Progenitor cell of endocrine pancreas (in vitro differentiated cells): ENCODE measurements at places on chromosomes 7 and 10. TPM values are rescaled to one million over a fixed set of nuclear protein-coding genes. Genes with fewer than 3 reads are reported as not detected.

DNA sequence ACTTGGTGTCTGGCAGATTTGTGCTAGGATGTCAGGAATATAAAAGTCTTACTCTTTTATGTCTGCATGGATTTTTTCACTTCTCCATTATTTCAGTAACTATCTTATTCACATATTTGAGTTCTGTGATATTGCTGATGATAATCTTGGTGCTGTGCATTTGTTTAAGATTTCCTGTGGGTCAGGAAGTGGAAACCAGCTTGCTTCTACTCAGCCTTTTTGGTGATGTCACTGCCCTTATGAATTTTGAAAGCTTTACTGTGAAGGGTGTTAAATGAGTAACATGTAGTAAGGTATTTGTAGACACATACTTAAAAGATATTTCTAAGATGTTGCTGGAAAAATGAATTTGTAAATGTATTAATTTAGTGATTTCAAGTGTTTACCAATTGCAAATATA, 69.5 kb upstream of the VOPP1 start:
- no peak for DNase-seq

- no peak for DNase-seq
These were observed 12.1 kb upstream of the TRUB1 start for GRCh38 chr10:114925587-114926586.

Gene SFRP5
- 73.1 and 81.0 TPM in 2 replicates for total RNA-seq

- no peak for DNase-seq
These were observed 108.7 kb upstream of the GLI3 start for GRCh38 chr7:42345478-42346299.

DNA sequence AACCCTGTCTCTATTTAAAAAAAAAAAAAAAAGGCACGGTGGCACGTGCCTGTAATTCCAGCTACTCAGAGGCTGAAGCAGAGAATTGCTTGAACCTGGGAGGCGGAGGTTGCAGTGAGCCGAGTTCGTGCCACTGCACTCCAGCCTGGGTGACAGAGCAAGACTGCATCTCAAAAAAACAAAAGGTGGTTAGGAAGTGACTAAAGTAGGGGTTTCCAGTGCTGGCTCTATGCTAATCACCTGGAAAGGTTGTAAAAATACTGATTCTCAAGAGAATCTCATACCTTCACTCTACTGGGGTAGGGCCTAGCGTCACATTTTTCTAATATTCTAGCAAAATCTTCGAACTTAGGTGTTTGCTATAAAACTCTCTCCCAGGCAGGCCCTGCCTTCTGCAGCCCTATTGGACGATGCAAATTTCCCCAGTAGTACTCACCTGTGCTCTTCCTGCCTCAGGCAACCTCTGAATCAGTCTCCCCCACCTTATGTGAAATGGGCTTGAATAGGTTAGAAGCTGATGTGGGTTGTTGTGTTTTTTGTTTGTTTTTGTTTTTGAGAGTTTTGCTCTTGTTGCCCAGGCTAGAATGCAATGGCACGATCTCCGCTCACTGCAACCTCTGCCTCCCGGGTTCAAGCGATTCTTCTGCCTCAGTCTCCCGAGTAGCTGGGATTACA, 3.5 kb downstream of the ZP3 start:
- no peak for DNase-seq

DNA sequence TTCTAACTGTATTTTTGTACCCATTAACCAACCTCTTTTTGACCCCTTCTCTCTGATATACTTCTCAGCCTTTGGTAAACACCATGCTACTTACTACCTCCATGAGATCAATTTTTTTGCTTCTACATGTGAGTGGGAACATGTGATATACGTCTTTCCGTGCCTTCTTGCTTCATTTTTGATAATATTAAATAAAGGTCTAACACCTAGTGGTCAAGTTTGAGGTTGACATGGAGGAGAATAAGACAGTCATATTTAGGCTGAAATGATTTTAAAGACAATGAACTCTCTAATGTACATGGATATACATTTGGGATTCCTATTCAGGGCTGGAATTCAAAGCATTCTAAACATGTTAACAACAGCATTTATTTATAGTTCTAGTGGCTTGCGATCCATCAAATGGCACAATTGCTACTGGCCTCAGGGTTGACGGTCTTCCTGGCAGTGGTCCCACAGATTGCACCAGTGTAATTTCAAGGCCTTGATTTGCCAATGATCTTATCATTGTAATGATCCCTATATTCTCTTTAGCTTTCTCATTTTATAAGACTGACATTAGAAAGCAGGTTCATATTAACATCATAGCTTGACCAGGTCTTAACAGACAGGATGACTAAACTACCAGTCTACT, 315.9 kb upstream of the ETV1 start:
- no peak for DNase-seq

Gene PILRA
- total RNA-seq: 3.9 and 5.3 TPM in 2 replicates

- DNase-seq: no peak
These were observed 1071.5 kb upstream of the C7orf33 start for GRCh38 chr7:147519062-147519461.

DNA sequence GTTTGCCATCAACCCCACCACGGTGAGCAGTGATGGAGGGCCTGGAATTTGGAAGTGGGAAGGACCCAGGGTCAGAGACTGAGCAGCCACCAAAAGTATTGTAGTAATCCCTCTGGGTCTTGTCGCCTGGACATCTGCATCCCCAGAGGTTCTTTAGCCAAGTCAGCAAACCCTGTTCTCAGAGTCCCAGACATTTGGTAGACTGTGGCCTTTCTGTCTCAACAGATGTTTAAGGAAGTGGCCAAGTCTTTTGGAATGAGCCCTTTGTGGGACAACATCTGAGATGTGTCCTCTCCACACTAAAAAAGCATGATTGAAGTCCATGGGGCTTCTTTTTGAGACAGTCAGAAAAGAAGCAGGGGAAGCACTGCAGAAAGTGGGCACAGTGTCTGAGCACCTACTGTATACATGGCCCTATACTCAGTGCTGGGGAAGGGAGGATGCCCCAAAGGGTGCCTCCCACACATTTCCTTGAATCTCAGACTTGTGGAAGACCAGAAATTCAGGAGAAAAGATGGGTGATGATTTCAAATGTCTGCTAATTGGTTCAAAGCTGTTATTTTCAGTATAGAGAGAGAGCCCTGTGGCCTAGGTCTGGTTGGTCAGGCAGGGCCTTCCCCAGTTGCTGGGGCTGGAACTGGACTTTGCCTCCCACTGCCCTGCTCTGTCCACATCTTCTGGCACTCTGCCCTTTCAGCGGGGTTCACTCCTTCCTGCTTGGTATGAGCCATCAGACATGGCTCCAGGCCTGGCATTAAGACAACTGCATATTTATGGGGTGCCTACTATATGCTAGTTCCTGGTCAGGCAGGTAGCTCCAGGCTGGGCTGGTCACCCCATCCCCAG, 26.5 kb upstream of the VSIR start:
- no peak for DNase-seq

DNA sequence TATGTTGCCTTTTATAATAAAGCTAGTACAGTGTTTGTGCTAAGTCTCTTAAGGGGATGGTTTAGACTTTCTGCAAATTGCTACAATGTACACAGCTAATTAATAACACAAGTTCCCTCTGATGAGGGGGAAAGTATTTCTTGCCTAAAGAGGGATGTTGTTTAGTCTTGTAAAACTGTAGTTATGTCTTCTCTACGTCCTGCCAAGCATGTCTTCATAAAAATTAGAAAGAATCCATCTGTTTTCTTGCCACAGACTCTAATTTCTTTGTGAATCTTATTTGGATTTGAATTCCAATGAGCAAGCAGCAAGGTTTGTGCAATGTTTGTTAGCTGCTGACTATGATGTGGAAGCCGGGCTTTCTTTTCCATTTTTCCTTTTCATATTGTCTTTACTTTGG, 28.2 kb downstream of the ADARB2 start:
- no peak for DNase-seq

DNA sequence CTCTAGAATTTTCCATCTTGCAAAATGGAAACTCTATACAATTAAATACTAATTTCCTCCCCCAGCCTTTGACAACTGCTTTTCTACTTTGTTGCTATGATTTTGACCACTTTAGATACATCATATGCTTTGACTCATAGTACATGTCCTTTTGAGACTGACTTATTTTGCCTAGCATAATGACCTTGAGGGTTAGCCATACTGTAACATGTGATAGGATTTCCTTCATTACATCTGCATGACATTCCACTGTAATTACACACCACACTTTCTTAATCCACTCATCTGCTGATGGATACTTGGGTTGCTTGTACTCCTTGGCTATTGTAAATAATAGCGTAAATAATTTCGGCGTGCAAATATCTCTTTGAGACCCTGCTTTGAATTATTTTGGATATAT, 127.7 kb downstream of the JAZF1 start:
- no peak for DNase-seq

Gene TFEC
- not detected in 2 replicates for total RNA-seq

- no peak for DNase-seq
These were observed 3.7 kb upstream of the IFIT1B start for GRCh38 chr10:89373916-89374711.

- DNase-seq: no peak
These were observed 2.6 kb downstream of the MET start for GRCh38 chr7:116674508-116675173.

Gene RELN
- 5.4 and 6.9 TPM in 2 replicates for total RNA-seq

DNA sequence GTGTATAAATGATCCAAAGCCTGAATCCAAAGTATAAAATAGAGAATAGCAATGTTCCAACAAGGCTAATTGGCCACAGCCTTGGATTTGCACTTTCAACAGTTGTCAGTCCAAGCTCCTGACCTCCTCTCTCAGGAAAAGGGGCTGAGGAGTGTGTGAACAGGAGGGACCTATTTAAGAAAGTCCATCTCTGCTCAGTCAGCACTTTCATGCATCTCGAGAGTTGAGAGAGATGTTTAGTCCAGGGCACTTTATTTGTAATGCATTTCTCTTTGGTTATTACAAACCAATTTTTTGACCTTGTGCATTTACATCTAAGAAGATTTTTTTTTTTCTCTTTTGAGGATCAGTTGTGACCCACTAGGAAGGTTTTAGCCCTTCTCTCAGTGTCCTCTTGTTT, 244.2 kb downstream of the CREB5 start:
- DNase-seq: no peak

GRCh38 chr7:45652630-45653029, 78.5 kb downstream of the ADCY1 start:
- no peak for DNase-seq

Gene ITGB8
- total RNA-seq: 37.2 and 38.6 TPM in 2 replicates

- DNase-seq: no peak
These were observed 138.8 kb downstream of the KCNMA1 start for GRCh38 chr10:77498829-77499228.

- no peak for DNase-seq
These were observed 69.7 kb downstream of the CD36 start for GRCh38 chr7:80708123-80708522.

DNA sequence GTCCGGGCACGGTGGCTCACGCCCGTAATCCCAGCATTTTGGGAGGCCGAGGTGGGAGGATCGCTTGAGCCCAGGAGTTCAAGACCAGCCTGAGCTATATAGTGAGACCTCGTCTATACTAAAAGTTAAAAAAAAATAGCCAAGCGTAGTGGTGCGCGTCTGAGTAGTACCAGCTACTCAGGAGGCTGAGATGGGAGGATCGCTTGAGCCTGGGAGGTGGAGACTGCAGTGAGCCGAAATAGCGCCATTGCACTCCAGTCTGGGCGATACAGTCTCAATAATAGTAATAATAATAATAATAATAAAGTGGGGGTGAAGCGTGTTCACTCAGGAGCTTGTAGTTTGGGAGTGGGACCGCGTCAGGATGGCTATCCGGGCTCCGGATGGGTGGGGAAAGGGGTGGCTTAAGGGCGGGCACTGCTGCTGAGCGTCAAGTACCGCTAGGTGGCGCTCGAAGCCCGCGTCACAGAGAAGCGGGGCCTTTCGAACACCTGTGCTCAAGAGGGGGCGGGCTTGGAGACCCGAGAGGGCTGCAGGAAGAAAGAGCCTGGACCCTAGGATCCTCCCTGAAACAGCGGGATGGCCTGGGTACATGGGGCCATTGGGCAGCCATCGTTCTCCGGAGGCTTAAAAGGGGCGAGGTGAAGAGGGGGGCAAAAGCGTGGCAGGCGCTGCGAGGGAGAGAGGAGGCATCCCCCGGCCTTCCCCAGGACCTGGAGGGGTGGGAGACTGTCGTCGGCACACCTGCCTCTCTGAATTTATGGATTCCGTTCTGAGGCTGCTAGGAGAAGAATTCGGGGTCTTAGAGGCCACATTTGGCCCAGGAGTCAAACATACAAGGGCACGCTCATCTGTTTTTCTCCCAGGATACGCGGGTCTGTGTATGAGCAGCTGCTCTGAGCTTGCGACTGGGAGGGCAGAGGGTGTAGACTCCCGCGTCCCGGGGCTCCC, 14.5 kb downstream of the LBX1 start:
- peak; percentile 80 for DNase-seq

DNA sequence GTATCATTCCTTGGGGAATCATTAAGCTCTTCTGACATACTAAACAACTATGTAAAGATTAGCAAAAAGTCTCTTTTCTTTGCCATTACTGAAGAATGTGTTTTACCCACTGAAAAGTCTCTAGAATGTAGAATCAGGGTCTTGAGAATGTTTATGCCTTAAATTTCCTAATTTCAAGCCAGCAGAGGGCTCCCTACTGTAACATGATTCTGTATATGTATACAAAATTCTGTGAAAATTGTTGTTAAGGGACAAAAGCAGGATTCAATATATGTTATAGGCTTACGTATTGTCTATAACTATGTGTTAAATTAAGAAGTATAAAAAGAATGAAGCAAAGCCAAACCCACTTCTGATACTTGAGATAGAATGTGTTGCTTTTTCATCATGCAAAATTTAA, 296.9 kb upstream of the DGKB start:
- no peak for DNase-seq

DNA sequence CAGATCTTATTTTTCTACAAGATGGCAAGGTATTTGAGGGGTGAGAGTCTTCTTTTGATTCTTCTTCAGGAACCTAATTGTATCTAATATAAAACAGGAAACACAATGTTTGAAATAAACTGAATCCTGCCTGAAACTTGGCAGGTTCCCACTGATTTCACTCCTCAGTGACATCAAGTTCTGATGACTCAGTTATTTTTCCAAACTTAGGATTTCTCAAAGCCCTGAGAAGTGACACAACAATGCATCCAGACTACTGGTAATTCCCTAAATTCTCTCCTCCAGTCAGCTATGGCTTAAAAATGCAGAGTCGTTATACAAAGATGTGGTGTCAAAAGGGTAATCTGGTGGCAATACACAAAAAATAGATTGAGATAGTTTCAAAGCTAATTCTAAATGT, 80.9 kb downstream of the ABLIM1 start:
- no peak for DNase-seq

GRCh38 chr10:57786850-57787750, 480.6 kb downstream of the IPMK start:
- DNase-seq: no peak

Gene SORCS1
- 13.6 and 14.1 TPM in 2 replicates for total RNA-seq

- DNase-seq: no peak
These were observed 109.3 kb upstream of the ANK3 start for GRCh38 chr10:60498985-60499384.

Gene BHLHA15
- total RNA-seq: 0.57 and 1.7 TPM in 2 replicates

Gene IDI2
- total RNA-seq: not detected in 2 replicates

DNA sequence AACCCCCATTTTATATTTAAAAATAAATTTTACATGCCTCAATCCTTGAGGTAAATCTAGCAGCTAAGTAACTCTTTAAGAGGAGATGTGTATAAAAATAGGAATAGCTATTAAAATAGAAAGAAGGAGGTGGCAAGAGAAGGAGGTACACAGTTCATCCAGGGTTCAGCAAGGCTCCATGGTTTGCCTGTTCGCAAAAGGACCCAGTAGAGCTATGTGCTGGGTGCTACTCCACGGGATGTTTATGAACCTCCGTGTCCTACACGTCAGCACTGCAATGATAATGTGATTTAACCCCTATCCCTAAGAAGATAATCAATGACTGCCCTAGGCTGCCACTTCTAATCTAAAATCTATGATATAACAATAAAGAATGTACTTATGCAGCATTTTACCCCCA, 926 bp upstream of the DENND11 start:
- no peak for DNase-seq

Gene TAS2R40
- not detected in 2 replicates for total RNA-seq
